ENCODE measurements at places on chromosomes 2 and 18. TPM values are rescaled to one million over a fixed set of nuclear protein-coding genes. Genes with fewer than 3 reads are reported as not detected.

DNA sequence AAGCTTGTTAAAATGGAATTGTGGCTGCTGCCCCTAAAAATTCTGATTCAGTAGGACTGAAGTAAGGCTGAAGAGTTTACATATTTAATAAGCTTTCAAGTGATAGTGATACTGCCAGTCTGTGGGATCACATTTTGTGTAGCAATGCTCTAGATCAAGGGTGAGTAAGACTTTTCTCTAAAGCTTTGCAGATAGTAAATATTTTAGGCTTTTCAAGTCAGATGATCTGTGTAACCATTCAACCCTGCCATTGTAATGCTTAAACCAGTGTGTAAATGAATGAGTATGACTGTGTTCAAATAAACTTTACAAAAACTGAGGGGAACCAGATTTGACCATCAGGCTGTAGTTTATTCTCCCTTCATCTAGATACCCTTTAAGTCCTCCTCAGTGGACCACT is 92.7 kb downstream of the PIK3C3 start:
- no peaks in the 10 kb centered on the region for H3K27me3 ChIP-seq
- H3K27ac ChIP-seq: no peak overlapping the region
- H3K4me1 ChIP-seq: peaks cover 5% of the 10 kb centered on the region
- peaks cover 77% of the 10 kb centered on the region for H3K36me3 ChIP-seq
- no peak overlapping the region for H3K4me3 ChIP-seq

DNA sequence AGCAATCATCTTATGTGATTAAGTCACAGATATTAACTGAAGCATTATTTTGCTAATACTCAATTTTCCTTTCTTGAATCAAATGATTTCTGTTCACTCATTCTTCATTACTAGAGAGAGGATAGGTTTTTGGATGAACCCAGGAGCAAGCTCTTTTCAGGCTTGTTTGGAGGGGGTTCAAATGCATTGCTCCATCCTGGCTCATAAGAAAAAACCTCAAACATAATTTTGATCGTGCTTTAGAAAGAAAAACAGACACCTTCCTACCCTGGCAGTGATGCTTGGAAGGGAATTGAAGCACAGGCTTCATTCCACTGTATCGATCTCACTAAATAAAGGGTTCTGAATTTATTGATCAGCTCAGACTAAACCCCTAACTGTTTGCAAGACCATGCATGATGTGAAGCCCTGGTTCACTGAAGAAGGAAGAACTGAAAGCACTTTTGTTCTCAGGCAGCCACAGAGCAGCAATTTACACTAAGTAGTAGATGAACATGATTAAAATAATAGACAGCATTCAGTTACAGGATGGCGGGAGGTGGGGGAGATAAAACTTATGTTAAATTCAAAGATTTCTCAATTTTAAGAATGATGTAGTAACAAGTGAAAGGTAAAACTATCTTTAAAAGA is 53.4 kb downstream of the CDH2 start:
- no peaks in the 10 kb centered on the region for H3K27me3 ChIP-seq
- no peak for DNase-seq
- no peaks in the 10 kb centered on the region for H3K4me1 ChIP-seq
- H3K27ac ChIP-seq: no peak overlapping the region
- no peak overlapping the region for H3K4me3 ChIP-seq

DNA sequence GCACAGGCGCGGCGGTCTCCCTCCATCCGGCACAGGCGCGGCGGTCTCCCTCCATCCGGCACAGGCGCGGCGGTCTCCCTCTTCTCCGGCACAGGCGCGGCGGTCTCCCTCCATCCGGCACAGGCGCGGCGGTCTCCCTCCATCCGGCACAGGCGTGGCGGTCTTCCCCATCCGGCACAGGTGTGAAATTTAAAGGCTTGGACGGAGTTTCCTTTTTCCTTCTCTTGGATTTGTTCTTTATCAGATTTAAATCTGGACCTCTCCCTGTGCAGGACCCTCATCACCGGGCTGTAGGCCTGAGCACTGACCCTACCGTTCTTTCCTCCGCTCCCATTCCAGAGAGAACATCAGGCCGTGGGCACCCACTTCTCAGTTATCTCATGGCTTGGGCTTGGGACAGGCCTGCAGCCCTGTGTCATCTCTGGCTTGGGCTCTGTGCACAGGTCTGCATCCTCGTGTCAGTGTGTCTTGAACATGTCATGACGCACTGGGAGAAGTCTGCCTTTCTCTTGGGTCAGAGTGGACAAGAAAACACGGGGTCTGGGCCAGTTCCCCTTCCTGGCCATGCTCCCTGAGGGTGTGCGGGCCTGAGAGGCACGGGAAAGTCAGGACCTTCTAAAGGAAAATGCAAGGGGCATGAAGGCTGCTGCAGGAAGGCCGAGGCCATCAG is 53.9 kb upstream of the PXDN start:
- DNase-seq: peak; percentile 43
- H3K4me1 ChIP-seq: no peaks in the 10 kb centered on the region
- no peaks in the 10 kb centered on the region for H3K27me3 ChIP-seq
- H3K27ac ChIP-seq: no peak overlapping the region
- no peaks in the 10 kb centered on the region for H3K36me3 ChIP-seq

The QPCT gene
- 5.9 TPM for polyA plus RNA-seq
